Muscle of back (tissue), 13 donors: ENCODE measurements at places on chromosomes 12 and 14.
A peak's percentile ranks its signal among the peaks of the same experiment; 100 is the strongest.

- no peak for DNase-seq
Observed at GRCh38 chr12:32497864-32498263, 98.5 kb downstream of the FGD4 start.

- no peak for DNase-seq
Observed at GRCh38 chr12:14410177-14410576, 44.7 kb downstream of the ATF7IP start.

GRCh38 chr12:2523844-2524243 is 270.9 kb upstream of the FKBP4 start:
- DNase-seq = no peak

GRCh38 chr14:76488551-76488950 is 112.6 kb downstream of the ESRRB start:
- no peak for DNase-seq

- DNase-seq = no peak
Observed at GRCh38 chr12:85504164-85504563, 224.1 kb downstream of the ALX1 start.

DNA sequence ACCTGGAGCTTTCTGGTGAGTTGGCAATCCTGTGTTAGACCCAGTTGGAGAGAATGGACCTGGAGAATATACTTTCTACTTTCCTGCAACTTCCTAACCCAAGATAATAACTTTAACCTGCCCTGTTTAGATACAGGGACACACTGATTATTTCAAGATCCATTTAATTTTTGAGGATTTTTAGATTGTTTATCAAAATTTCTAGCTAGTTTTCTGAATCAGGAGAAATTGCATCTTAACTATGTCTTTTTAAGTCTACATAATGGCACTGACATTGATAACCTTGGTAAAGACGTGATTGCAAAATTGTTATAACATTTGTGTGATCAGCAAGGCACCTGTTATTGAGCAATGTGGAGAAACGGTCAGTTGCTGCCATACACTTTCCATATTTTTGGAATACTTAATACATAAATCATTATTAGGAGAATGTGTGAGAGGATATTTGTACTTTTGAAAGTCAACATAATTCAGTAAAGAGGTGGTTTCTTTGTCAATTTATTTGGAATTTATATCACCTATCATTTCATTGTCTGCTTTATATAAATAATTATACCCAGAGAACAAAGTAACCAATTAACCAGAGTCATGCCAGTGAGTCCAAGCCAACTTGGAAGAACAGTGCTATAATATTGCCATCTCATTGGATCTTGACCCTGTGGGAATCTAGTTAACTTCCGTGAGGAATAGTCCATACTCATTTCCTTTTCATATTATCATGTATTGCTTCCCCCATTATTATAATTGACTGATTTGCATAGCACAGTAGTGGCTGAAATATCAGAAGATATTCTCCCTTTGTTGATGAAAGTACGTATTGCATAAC is 28.4 kb downstream of the NFYB start:
- DNase-seq = no peak

DNA sequence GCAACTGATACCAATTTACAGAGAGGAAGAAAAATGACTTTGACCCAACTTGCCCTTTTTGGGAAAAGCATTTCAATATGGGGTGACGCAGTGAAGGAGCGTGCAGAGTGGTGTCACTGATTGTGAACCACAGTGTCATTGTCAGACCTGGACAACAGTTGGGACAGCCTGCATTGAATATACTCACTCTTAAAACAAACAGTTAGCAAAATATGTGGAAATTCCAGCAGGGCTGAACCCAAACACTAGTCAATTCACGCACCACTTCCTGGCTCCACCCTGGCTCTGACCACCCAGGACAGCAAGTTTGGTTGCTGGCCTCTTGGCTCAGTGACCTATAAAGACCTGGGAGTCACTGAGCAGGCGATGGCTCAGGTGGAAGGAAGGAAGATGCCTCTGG is 61.3 kb downstream of the NOS1 start:
- DNase-seq = no peak

DNA sequence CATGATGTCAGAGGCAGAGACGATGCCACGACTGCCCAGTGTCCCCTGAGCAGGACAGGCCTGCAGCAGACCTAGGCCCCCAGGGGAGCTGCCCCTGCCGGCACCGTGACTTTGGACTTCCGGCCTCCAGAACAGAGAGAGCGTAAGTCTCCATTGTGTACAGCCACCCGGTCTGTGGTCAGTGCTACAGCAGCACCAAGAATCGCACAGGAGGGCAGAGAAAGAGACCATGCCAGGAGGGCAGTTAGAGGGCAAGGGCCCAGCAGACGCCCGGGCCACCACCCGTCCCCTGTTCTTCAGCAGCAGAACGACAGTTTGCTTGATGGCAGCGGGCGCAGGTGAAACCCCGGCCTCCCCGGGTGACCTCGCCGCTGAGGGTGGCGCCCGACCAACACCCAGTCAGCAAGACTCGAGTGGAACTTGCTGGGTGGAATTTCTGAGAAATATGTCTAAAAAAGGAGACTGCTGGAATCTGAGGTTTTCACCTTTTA is 19.7 kb downstream of the GALNT9 start:
- DNase-seq = no peak

- no peak for DNase-seq
Observed at GRCh38 chr12:94380507-94380906, 79.2 kb downstream of the CEP83 start.

DNA sequence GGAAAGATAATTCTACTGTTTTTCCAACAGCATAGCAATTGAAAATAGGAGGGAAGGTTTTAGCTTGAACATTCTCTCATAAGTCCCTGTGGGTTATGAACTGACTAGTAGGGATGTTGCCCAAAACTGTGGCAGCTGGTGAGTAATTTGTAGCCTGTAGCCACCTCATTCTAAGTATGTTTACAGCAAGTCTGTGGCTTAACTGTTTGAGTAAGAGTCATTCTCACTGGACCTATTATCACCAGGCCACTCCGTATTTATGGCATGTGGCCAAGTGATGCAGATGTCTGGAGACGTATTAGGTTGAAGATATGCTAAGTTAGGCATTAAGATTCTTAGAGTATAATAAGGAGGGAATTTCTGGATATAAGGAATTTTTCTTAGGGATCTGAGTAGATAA is 458.3 kb downstream of the ETNK1 start:
- DNase-seq = no peak

DNA sequence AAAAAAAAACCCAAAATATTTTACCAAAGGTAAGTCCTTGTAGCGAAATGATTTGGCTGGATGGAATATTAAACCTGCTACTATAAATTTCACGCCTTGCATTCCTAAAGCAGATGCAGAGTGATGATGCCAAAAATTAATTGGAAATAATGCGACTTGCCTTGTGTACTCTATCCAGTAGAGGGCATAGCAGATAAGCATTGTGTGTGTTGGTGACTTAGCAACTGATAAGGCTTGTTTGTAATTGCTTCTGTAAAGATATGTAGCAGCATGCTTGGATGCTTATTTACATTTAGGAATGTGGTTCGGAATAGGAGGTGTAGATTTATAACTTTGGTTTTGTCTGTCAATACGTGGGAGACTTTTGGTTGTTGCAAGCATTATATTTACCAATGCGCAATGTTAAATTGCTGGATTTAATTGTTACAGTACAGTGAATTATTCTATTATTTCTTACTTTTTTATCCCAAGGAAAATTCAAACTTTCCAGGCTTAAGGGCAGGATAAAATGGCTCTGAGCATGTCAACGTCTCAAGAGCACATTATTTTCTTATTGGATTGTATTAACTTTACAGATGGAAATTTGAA is 80.5 kb downstream of the TMEM260 start:
- DNase-seq = peak; percentile 14

DNA sequence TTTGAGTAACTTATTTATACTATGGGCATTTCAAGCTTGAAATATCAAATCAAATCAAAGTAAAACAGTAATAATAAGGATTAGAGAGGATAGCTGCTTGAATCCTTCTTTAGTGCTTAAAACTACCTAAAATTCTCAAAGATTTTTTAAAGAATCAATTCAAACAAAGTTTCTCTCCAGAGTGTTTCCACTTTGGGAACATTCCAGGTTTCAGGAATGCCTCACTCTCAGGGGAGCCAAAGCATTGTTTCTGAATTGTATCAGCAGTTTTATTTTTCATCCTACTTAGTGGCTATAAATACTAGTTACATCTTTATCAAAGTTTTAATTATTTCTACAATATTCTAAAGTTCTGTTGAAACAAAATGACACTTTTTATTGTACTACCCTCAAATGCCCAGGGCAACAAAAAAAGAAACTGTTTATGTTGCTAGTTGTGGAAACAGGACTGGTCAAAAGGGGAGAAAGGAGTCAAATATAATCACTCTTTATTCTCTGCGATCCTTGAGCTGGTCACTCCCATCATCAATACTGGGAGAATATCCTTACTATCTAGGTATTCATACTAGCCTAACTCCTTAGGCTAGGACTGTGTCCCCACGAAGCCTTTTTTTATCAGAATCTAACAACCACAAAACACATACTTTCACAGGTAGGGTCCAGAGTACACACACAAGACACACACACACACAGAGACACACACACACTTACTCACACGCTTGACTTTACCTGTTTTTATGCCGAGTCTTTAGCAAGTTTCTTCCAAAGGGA is 598 bp downstream of the RASSF9 start:
- DNase-seq = peak; percentile 54

DNA sequence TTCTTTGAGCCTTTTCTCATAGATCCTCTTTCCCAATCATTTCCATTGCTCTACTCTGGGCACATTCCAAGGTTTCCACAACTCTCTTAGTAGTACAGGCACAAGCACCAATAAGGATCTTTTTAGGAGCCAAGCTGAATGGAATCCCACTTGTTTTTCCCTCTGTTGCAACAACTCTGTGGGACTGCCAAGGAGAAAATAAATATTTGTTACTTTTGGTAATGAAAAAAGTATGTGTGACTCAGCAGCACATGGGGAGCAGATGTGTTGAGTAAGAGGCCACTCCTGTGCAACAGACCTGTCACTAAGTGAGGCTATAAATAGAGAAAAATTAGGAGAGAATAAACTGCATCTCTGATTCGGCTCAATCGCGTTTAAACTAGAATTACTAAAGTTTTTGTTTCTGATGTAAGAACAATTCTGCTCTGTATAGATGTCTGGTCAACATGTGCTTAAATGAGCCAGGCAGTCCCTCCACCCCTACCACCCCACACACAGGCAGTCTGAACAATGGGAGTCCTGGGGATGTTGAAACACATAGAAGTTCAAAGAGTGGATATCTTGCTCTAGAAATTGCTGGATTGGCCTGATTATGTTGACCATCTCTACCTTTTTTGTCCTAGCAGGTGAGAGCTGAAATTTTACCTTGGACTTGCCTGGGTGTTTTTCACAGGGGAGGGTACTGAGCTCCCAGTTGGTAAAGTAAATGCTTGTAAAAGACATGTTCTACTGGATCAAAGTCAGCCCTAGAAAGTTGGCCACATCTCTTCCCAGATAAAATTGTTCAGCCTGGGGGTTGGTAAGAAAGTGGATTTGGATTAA is 244.3 kb upstream of the NOVA1 start:
- DNase-seq = peak; percentile 93

GRCh38 chr14:94009767-94010166 is 12.7 kb downstream of the CCDC197 start:
- DNase-seq = no peak

GRCh38 chr14:103138301-103139131 is 15.3 kb downstream of the TNFAIP2 start:
- no peak for DNase-seq

DNA sequence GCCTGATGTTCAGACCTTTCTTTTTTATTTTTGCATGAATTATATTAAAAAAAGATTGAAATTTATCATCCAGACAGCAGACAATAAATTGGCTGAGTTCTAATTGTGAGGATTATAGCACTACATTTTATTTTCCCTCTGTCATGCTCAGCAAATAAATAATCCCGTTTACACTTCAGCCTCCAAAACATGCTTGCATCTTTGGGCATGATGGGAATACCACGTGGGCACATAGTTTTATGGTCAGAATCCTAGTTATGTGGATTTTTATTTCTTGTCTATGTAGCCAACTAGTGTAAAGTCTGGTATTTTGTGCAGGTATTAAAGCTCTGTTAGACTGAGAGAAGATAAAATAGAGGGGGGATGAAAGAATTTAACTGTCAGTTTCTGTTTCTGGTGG is 276.9 kb upstream of the E2F7 start:
- DNase-seq = no peak

GRCh38 chr12:52343550-52343949 is 22.4 kb upstream of the KRT83 start:
- no peak for DNase-seq

GRCh38 chr12:5232291-5232690 is 188.6 kb downstream of the KCNA5 start:
- no peak for DNase-seq

- DNase-seq = no peak
Observed at GRCh38 chr12:124682425-124683151, 115.2 kb upstream of the NCOR2 start.

- DNase-seq = no peak
Observed at GRCh38 chr12:93773122-93773871, 96.1 kb downstream of the CRADD start.

- DNase-seq = no peak
Observed at GRCh38 chr12:132444957-132445883, 44.7 kb upstream of the FBRSL1 start.

- no peak for DNase-seq
Observed at GRCh38 chr12:31206038-31206670, 119.8 kb downstream of the SINHCAF start.

DNA sequence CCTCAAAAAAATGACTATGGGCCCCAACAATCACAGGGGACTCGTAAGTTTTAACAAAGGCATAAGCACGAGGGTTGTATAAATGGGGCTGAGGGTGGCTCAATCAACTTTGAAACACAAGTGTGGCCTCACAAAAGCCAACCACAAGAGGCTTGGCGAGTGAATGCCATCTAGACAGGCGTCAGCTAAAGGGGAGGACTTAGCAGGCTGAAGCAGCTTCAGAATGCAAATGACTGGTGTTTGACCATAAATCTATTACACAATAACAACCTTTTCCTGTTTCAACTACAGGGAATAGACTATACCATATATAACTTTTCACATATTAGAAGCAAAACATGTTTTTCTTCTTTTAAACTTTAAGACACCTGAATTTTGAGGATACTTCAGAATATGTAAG is 777.9 kb downstream of the FSCB start:
- DNase-seq = no peak

GRCh38 chr12:104695453-104696148 is 238.9 kb downstream of the CHST11 start:
- no peak for DNase-seq

DNA sequence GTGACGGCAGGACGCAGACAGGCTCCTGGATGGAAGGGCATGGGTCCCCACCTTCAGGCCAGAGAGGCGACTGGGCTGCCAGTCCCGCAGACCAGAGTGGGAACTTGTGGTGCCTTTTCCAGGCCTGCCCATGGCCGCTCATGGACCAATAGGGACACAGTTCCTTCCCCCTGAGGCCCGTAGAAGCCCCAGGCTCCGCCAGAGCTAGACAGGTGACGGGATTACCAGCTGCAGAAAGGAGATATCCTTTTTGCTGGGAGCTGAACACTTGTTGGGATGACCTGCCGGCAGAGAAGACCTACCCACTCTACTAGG is 73.6 kb upstream of the RASSF8 start:
- no peak for DNase-seq

DNA sequence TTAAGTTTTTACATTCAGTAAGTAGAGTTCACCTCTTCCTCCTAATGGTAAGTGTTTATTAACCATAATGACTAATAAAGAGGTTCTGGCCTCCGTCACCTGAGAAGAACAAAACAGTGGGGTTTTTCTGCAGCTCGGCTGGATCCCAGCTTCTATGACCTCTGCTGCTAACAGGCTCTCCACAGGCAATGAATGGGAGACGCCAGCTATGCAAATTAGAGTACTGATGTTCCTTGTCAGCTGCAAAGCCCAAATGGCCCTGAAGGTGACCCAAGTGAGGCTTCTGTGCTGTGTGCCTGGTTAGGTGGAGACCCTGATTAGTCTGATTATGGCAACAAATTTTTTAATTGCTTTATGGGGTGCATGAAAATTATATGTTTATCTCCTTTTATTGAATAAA is 218.1 kb downstream of the APAF1 start:
- no peak for DNase-seq
